ENCODE measurements at places on chromosomes 7 and 10. TPM values are rescaled to one million over a fixed set of nuclear protein-coding genes. Genes with fewer than 3 reads are reported as not detected.

The ECHS1 gene
- 30.6 TPM for total RNA-seq

The VGF gene
- total RNA-seq = not detected

The SOSTDC1 gene
- total RNA-seq = not detected

The NPSR1 gene
- not detected for total RNA-seq

The HMX2 gene
- total RNA-seq = not detected

The POLR3A gene
- 17.6 TPM for total RNA-seq

The NPTX2 gene
- total RNA-seq = not detected

The LRRN3 gene
- total RNA-seq = 41.5 TPM

The CPA4 gene
- total RNA-seq = not detected

Measured in CD4-positive, alpha-beta memory T cell (primary cell).